ENCODE measurements at places on chromosomes 6 and 20.

DNA sequence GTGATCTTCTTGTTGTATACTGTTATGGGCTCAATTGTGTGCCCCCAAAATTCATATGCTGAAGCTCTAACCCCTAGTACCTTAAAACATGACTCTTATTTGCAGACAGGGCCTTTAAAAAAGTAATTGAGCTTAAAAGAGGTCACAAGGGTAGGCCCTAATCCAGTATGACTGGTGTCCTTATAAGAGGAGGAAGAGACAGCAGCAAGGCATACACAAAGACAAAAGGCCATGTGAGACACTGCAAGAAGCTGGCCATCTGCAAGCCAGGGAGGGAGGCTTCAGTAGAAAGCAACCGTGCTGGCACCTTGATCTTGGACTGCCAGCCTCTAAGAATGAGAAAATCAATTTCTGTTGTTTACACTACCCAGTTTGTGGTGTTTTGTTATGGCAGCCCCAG is 8.4 kb downstream of the CAGE1 start:
- no peak for DNase-seq

- DNase-seq: no peak
Measured at GRCh38 chr20:61045876-61046585, 206.0 kb upstream of the CDH4 start.

- no peak for DNase-seq
Measured at GRCh38 chr20:20181322-20181721, 129.0 kb downstream of the CFAP61 start.

- peak; percentile 95 for DNase-seq
Measured at GRCh38 chr20:49915380-49916145, at the start of gene SPATA2. SPATA2 (minus strand) TSS chr20:49915529; CDS start chr20:49908490, 7,039 bp downstream.

- DNase-seq: no peak
Measured at GRCh38 chr20:51195419-51195901, 172.6 kb upstream of the KCNG1 start.

GRCh38 chr20:41182296-41183212 is 45.2 kb downstream of the PLCG1 start:
- no peak for DNase-seq
